ENCODE measurements at places on chromosomes 1 and 21.

DNA sequence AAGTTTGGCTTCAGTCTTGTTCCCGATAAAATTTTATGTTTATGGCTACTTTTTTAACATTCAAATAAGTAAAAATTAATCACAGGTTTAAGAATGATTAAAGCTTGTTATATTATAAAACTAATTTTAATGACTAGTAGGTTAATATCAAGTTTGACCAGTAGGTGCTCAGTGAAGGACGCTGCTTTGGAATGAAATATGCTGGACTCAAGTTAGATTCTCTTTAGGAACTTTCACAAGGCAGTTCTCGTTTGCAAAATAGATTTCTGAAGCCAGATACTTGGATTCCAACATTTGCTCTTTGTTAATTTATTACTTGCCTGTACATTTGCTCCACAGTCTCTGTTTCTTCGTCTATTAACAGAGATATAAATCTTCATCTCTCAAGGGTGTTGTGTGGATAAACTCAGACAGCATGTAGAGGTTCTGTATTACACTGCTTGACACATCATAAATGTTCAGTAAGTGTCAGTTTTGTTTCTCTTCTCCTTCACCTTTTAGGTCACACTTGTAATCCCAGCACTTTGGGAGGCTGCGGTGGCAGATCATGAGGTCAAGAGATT lies 432.8 kb upstream of the CHRM3 start:
- DNase-seq: no peak

DNA sequence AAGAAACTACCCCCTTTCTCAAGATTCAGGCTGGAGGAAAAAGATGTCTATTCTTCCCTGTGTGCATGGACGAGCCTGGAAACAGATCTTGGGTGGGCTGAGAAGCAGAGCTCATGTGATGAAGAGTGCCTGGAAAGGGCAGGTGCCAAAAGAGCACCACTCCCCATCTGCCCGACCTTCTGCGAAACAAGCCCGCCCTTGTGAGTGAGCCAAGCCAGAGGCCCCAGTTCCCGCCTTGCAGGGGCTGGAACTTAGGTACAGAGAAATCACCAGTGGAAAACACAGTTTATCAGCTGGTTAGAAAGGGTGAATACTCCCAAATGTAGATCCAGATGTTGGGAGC lies 26.7 kb upstream of the A3GALT2 start:
- DNase-seq: no peak

- no peak for DNase-seq
Observed at GRCh38 chr1:66033781-66034180, 241.1 kb downstream of the PDE4B start.

DNA sequence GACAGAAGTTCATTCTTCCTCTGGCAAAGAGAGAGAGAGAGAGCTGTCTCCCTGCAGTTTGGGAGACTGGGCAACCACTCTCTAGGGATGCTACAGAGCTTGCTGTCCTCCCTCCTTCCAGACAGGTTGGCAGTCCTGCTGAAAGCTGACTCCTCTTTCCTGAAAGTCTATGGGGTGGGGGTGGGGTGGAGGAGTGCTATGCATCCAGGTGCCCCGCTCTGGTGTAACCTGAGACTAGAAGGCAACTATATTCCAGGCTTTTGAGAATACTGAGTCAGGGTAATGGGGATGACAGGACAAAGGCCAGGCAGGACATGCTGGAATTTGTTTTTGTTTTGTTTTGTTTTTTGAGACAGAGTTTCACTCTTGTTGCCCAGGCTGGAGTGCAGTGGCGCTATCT lies 55.4 kb downstream of the OPTC start:
- DNase-seq: no peak
